NCI-H510A (cell line): ENCODE measurements at places on chromosomes 3 and 15.

- DNase-seq = peak; percentile 22
These were observed 48.0 kb downstream of the TPRA1 start for GRCh38 chr3:127542441-127542952.

DNA sequence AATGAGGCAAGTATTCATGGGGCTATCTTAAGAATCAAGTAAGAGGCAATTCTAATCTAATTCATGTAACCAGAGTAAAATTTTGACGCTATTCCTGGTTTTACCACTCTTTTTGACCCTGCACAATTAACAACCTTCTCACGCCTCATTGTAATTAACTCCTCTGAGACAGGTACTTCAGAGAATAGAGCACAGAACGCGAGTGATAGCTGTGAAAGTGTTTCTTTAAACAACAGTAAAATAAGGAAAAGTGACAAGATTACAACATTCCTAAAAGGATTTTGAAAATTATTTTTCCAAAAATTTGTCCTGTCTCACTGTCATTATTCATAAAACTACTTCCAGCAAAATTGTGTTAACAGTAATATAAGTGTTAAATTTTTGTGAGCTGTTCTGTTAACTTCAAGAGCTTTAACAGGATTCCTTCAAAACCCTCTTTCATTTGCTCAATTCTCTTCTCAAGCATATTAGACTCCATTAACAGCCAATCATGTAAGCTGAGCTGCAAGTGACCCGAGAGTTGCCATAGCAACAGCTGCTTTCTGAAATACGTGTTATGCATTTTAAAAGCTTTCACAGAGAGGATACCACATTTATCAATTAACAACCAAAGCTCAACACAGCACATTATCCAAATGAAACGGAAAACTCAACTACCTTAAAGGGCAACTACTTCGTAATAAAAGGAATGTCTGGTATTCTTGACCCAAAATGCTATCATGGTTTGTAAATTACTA, 93.1 kb downstream of the STAG1 start:
- no peak for DNase-seq

GRCh38 chr15:48871542-48871941, 6.4 kb upstream of the EID1 start:
- DNase-seq = no peak

DNA sequence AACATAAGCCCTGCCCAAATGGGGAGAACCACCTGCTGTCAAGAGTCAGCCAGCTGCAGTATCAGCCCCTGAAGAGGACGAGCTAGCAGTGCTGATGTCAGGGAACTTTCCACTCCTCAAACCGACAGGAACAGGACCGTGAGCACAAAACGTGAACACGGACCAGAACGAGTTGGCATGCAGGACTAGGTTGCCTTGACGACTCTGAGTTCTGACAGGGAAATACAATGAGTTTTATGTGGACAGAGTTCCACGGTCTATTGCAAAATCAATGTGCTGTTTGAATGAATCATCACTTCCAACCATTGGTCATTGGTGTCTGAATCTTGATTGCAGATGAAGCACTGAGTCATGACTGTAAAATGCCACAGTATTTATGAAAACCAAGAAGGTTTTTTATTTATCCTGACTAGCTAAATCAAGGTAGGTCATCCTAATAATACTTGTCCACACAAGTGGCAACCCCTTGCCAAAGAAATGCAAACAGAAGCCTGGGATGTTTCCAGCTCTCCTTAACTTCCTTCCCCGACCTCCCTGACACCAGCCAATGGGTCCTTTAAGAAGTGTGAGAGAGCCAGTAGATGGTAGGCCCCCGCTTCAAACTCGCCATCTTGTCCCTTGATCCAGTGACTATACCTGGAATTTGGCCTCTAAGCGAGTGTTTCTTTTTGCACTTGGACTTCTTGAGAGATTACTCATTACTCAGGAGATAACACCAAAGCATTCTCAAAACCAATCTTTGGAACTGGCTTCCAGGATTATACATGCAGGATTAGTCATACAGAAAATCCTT, 119.6 kb downstream of the ASB7 start:
- DNase-seq = no peak

DNA sequence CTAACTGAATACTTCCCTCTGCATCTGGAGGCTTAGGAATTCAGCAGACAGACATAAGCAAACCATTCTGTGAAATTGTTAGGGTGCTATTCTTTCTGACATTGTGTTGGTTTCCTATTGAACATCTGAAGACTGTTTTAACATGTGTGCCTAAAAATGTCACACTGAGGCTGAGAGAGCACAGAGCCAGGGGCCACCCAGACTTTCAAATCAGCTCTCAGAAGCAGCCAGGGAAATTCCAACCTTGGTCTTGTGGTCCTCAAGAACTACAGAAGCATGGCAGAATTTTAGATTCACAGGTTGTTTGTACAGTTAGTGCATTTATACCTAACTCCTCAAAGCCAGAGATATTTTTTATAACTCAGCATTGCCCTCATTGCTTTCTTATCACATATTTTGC, 929.2 kb upstream of the CFAP20DC start:
- DNase-seq = no peak

- DNase-seq = no peak
These were observed 28.0 kb downstream of the ARHGAP31 start for GRCh38 chr3:119322021-119322834.

DNA sequence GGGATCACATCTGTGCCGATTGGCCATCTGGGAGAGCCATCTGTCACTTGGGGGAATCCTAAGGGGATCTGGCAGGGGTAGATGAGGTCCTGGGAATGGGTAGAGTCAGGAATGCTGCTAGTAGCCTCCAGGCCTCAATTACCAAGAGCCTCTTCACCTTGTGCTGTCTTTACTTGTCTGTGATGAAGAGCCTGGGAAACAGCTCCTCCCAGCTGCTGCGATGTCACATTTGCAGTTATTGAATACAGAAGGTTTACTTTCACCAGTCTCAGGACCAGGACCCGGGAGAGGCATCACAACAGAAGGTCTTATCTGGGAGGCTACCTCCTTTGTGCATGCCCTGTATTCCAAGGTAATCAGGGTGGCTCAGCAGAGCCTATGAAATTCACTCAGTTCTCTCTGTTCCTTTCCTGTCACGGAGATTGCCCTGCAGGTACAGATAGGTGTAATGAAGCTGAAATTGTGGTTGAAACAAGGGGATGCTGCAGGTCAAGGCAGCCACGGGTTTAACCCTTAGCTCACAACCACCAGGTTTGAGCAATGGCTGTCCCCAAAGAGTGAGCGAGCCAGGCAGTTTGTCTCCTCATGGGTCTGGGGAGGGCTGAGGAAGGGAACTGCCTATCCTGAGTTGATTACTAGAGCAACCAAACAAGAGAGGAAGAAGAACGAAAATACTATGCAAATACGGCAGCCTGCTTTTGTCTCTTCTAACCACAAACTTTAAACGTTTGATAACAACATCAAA, 298.9 kb upstream of the RORA start:
- no peak for DNase-seq

- no peak for DNase-seq
These were observed 15.1 kb downstream of the ACVR2B start for GRCh38 chr3:38468765-38469164.

DNA sequence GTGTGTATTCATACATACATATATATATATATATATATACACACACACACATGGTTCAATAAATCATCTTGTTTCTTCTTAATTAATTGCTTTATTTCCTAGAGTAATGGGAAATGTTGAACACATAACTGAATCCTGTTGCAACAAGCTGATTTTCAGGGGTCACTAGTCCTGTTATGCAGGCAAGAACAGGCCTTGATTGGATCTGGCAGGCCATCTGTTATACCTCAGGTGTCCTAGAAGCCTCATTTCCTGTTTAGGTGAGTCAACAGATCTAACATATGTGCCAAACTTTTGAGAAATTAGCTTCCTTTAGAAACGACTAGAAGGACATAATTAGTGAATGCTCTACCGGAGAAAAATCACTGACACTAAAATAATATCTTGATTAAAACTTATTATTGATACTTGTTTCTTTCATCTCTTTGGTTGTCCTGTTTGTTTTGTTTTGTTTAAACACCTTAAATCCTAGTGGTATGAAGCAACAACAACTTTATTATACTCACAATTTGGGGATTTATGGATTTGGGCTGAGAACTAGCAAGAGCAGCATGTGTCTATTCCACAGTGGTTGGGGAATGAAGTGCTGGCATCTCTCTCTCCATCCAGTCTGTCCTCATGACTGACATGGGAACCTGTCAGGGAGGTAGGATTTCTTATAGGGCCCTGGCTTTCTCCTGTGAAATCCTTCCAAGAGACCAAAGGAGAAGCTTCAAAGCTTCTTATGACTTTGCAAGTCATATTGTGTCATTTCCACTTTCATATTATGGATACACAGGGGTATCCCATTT, 552.6 kb downstream of the NSUN3 start:
- no peak for DNase-seq

- DNase-seq = no peak
These were observed 24.6 kb downstream of the GTF2E1 start for GRCh38 chr3:120767106-120767505.

- DNase-seq = no peak
These were observed 302.5 kb downstream of the ZNF621 start for GRCh38 chr3:40827226-40827625.

DNA sequence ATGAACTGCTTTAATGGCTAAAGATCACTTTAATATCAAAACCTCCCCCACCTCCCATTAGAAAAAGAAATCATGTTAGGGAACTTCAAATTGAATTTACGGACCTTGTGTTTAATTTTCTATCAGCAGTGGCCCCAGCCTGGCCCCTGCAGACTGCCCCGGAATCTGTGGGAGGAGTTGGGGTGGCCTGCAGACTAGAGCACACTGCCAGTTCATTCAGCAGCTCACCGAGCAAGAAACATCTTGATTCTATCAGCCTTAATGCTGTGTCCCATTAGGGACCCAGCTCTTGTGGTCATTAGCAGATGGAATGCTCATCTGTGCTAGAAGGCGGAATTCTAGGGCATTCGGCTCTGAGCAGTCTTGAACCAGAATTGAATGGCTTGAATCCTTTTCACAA, 54.2 kb downstream of the FLNB start:
- no peak for DNase-seq

DNA sequence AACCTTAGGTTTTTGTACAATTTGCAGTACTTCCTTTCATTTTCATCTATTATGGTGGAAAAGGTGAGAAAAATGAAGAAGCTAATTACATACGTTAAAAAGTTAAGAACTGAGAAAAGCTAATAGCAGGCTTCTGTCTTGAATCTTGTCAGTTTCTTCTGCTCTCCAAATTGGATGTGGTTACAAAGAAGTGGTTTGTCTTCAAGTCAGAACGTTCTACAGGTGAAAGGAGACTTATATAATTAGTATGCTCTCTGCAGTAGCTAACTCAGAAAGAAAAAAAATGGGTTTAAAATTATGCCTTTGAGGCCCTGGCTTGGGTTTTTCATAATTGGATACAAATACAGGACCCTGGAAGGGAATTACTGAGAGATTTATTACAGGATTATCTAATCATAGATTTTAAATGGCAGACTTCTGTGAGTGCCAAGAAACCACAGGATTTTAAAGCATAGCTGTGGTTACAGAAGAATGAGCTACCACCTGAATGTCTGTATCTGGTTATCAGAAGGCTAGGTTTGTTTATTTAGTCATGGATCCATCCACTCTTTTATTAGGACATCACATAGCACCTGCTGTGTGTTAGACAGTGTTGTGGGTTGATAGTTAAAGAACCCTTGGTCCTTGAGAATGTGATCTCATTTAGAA, 528.1 kb upstream of the MCTP2 start:
- DNase-seq = no peak

DNA sequence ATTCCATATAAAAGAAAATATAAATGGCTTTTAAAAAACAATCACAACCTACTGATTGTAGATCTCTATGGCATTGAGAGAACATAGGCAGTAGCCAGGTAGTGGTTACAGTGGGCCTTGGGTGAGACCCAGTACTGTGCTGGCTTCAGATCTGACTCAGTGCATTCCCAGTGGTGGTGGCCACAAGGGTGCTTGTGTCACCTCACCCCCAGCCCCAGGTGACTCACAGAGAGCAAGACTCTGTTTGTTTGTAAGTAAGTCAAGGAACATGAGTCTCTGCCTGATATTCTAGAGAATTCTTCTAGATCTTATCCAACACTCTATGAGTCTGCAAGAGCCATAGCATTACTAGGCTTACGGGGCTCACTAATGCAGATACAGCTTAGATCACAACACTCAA, 118.8 kb upstream of the AZI2 start:
- DNase-seq = no peak

GRCh38 chr3:28982906-28983305, 298.0 kb upstream of the RBMS3 start:
- DNase-seq = no peak

DNA sequence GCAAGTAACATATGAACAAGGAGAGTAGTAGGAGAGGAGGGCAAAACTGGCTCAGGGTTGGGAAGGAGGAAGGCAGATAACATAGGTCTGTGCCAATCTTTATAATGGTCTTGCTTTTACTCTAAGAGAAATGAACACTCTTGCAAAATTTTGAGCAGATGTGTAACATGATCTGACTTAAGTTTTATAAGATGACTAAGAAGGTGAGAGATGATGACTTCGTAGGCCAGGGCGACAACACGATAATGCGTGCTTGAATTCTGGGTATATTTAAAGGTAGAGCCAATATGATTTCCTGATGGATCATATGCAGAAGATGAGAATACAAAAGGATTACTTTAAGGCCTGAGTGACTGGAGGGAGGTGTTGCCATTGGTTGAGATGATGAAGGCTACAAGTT, 265.4 kb upstream of the KCNMB2 start:
- no peak for DNase-seq

DNA sequence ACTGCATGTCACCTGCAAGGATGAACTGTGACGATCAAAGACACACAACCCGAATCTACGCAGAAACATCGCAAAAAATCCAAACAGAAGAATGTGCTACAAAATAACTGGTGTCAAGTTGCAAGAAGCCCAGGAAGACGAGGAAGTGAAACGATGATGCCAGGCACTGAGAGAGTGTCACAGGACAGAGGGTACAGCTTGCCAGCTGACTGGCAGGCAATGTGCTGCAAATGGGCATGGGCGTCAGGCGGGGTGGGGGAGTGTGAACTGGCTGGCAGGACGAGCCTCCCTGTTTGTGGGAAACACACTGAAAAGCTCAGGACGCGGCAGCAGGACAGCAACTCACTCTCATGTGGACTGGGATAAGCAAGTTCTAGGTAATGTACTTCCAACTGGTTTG, 28.9 kb upstream of the OCA2 start:
- no peak for DNase-seq

- DNase-seq = no peak
These were observed at the start of gene HDC for GRCh38 chr15:50265620-50266019. Gene HDC (minus strand): TSS chr15:50265726. CDS start chr15:50265623, 103 bp downstream.

GRCh38 chr3:101542957-101543356, 18.7 kb upstream of the TRMT10C start:
- no peak for DNase-seq

GRCh38 chr3:176208915-176209314, 988.4 kb downstream of the TBL1XR1 start:
- no peak for DNase-seq

- DNase-seq = no peak
These were observed 94.0 kb upstream of the UMPS start for GRCh38 chr3:124636101-124636862.

GRCh38 chr3:5972586-5972985, 785.1 kb downstream of the EDEM1 start:
- no peak for DNase-seq
